ENCODE measurements at places on chromosomes 3 and 15. TPM values are rescaled to one million over a fixed set of nuclear protein-coding genes. Genes with fewer than 3 reads are reported as not detected.

Gene TTLL13
- under 0.01 TPM for total RNA-seq

DNA sequence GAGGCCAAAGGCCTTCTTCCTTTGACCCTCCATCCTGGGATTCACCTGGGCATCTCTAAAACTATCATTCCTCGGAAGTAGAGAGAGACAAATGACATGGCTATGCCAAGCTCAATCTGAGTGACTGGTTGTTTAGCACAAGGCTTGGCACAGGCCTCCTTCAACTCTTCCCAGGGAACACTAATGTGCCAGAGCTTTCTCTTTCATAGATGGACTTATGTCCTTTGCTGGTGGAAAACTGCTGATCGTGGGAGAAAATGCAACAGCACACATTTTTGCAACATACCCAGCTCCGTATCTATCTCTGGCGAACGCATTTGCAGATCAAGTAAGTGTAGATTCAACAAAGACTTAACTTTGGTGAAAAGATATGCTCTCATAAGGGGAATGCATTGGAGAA lies 36.5 kb downstream of the AQP9 start:
- DNase-seq: no peak

GRCh38 chr3:123444744-123445143 lies 4.1 kb downstream of the ADCY5 start:
- no peak for DNase-seq

Gene SORD
- total RNA-seq: 2.8 TPM

Gene CEMIP
- 0.22 TPM for total RNA-seq

Gene CORO2B
- 1.3 TPM for total RNA-seq

Gene ITIH1
- total RNA-seq: not detected

Gene MAP1A
- total RNA-seq: 0.20 TPM

Gene FILIP1L
- 22.0 TPM for total RNA-seq

- DNase-seq: no peak
Measured at GRCh38 chr15:45827766-45828165, 192.9 kb downstream of the SQOR start.

- DNase-seq: no peak
Measured at GRCh38 chr15:80533790-80534333, 129.7 kb downstream of the ARNT2 start.

DNA sequence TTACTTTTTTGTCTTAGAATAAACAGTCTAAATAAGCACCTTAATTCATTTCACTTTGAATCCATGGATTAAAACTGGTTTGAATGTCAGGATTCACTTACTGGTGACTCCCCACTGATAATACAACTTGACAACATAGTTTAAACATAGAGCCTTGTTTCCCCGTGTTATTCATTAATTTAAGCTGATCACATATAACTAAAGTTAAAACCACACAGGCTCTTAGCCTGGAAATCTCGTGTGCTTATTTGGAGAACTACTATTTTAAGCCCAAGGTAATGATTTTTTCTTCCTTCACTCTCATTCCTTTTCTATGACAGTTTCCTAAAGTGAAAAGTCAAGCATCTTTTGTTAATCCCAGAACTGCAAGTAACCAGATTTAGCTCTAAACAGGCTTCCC lies 64.2 kb downstream of the HACD2 start:
- no peak for DNase-seq

Gene UCN2
- not detected for total RNA-seq

Measured in lung microvascular endothelial cell (primary cell).